ENCODE measurements at places on chromosomes 2 and 18.

DNA sequence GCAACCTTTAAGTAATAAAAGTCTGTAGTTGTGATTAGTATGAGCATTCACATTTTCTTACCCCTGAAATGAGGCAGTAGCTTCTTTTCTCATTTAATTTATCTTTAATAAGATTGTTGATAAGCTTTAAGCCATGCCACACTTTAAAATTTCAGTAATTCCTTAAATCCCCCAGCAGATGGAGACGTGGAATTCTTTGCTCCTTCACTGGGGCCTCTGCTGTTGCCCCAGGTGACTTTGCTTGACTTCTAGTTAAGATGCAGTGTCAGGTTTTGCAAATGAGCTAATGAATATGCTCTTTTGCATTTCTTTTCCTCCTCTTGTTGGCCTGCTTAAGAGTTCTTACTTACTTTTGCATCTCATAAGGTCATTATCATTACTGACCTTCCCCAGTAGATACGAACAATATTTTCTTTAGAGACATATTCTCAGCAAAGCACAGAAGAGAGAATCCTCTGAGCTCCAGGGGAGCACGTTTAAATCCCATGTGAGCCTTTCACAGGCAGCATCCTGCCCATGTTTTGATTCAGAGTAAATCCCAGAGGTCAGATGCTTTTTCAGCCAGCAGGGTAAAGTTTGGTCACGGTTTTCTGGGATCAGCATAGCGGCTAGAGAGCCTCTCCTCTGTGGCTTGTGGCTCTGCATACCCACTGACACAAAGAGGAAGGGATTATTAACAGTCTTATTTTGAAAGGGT is 222.9 kb downstream of the PTPRM start:
- DNase-seq: no peak

DNA sequence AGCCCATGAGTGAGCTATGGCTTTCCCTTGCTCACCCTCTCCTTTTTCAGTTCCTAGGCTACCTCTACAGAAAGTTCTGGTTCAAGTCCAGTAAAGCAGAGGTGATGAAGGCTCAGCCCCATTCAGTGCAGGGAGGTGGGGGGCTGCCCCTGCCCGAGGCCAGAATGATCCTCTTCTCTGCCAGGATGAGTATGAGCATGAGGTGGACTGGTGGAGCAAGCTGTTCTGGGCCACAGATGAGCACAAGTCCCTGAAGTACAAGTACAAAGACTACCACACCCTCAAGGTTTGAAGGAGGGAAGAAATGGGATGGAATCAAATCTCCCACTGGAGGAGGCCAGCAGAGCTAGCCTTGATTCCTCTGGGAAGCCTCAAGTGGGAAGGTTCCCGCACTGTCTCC is 42.4 kb downstream of the LMAN2L start:
- DNase-seq: no peak

- DNase-seq: no peak
These were observed 71.3 kb downstream of the VWA3B start for GRCh38 chr2:98158305-98158704.

GRCh38 chr2:183459466-183459865 is 335.2 kb downstream of the NUP35 start:
- DNase-seq: no peak

- no peak for DNase-seq
These were observed 1093.9 kb downstream of the CBLN2 start for GRCh38 chr18:71450257-71450656.

DNA sequence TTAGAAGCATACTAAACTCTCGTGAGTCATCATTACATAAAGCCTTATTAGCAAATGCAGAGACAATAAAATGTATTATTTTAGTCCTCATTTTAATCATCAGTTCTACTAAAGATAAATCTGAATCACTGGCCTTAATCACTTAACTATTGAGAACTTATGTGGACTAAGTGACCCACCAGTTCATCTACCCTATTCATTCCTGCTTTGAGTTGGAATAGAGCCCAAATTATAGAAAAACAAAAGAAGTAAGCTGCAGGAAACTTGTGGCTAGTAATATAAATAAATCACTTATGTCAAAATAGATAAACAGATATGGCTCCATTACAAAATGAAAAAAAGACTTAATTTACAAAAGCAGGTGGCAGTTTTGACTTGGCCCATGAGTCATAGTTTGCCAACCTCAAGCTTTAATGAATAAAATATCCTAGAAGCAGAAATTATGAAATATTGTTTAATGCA is 851.8 kb upstream of the CRIM1 start:
- DNase-seq: no peak

- DNase-seq: no peak
These were observed 277.5 kb downstream of the SPAG16 start for GRCh38 chr2:213561759-213562158.

GRCh38 chr2:51638811-51639210 is 606.9 kb upstream of the NRXN1 start:
- no peak for DNase-seq

GRCh38 chr2:3222636-3223035 is 155.0 kb downstream of the EIPR1 start:
- no peak for DNase-seq

DNA sequence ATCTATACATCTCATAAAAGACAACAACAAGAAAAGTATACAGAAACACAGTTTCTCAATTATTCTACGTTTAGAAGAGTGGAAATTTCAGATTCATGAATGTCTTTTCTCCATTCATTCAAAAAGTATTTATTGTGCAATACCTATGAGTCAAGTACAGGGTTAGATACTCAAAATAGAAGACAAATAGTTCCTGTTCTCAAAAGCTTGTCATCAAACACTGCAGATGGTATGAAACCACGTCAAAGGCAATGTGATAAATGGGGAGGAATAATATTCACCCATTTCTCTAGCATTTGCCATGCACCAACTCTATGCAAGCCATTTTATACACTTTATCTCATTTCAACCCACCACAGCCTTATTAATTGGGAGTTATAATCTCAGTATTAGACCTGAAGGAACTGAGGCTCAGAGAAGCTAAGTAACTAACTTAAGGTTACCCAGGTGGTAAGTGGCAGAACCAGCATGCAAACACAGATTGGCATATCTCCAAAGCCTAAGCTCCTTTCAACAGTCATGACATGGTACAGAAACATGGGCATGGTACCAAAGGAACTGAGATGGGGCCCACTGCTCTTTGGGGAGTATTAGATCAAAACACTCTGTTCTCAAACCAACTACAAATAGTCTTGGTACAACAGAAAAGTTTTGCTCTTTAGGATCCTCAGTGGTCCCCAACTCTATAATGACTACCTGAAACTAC is 67.2 kb upstream of the NPAS2 start:
- DNase-seq: no peak

DNA sequence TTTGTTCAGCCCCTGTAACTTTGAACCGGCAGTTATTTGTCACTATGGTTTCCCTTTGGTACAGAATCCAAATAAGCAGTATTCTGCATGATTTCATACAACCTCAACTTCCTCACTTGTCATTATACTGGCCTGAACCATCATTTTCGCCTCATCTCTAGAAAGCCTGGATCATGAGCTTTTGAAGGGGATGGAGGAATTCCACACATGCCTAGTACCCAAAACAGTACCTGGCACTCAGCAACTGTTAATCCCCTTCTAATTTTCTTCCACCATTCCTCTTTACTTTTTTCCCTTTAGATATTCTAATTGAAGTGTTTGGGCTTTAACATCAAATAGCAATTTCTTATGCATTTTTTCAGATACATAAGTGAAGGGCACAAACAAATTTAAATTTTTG is 1574.4 kb upstream of the NXPH2 start:
- no peak for DNase-seq

- no peak for DNase-seq
These were observed 98.4 kb downstream of the PXDN start for GRCh38 chr2:1645761-1646476.

DNA sequence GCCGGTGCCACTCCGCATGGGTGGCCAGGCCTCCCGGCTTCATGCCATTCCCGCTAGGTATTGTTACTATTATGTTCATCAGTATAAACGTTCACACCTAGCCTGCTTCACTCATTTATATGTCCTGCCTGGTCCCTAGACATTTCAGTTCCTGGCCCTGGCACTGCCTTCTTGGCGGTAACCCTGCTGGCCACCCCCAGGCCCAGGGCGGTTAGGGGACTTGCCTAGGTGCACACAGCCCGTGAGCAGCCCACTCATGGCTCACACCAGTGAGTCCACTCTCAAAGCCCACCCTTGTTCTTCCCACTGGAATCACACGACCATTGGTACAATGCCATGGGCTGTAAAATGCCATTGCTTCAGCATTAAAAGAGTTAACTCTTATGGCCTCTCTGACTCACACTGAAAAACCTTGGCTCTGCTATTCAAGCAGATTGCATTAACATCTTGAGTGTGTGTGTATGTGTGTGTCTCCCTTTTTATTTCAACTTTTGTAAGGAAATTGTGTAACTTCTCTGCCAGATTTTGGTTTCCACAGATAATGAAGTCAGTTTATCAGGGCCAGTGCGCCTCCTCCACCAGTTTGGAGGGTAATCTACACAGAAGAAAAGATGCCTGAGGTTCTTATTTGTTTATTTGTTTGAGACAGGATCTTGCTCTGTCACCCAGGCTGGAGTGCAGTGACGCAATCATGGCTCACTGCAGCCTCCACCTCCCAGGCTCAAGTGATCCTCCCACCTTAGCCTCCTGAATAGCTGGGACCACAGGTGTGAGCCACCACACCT is 74.2 kb downstream of the RAB31 start:
- no peak for DNase-seq

DNA sequence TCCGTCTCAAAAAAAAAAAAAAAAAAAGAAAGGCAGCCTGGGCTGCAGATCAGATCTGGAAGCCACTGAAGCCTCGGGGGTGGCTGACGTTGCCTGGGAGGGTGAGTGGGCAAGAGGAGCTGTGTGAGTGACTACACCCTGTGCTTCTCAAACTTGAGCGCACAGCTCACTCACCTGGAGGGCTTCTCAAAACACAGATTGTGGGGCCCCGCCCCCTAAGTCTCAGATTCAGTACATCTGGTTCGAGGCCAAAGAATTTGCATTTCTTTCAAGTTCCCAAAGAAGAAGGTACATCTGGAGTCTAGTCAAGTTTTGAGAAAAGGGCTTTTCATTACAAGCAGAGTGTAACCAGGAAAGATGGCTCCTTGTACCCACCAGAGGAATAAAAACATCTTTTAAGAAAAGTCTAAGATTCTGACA is 97.7 kb upstream of the CAB39 start:
- no peak for DNase-seq

GRCh38 chr2:127342101-127342500 is 45.7 kb downstream of the MAP3K2 start:
- DNase-seq: no peak

- no peak for DNase-seq
These were observed 20.0 kb downstream of the RNF138 start for GRCh38 chr18:32111706-32112105.

DNA sequence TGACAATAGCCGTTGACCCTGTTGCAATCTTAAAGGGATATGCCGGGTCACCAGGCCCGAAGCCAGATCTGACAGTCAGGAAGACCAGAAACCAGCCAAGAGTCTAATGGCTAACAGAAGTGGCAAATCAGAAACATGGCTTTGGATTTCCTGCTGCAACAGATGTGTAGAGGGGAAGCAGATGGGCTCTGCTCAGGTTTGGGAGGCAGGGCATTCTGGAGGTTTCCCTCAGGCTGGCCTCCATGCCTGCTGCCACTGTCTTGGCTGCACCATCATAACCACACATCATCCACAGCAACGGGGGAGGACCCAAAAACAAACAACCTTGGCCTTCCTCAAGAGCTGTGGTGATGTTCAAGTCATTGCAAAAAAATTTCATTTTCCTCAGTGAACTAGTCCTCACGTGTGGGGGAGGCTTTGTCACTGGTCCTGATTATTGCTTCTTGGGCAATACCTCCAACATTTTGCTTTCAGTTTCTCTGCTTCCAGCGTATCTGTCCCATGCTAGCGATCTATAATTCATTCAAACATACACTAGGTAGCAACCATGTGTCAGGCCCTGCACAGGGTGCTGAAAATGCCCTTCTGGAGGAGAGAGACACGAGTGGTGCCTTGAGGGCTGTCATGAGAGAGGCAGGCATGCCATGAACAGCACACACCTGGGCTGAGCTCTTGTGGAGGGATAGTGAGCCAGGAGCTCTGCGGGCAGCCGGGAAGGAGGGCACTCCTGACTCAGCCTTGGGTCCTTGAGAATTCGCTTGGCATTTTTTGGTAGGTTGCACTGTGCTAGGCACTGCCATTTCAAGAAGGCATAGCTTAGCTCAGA is 48.2 kb upstream of the LGALSL start:
- DNase-seq: no peak

DNA sequence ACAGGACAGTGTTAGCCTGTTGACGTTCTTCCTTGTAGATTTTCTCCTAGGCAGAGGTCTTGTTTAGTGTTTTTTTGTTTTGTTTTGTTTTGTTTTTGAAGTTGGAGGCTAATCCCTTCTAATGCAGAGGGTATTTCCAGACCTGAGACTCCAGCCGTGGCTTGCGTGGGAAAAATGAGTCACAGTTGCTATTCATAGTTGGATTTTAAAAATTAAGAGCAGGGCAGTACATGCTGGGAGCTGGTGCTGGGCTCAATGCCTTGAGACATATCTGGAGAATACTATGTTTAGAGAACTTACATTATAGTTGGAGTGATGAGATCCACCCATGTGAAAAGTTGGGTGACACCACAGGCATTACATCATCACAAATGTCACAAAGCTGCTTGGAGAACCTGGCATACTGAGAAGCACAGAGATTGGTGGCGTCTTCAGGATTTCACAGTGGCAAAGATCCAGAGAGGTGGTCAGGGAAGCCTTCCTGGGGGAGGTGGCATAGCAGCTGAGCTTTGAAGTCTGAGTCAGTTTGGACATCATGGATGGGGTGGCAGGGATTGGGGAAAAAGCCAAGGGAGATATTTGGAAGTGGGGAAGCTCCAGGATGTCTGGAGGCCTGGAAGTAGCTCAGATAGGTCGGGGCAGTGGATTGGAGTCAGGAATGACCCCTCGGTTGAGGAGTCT is 249.4 kb downstream of the LOXHD1 start:
- DNase-seq: no peak

GRCh38 chr2:184370954-184371353 is 227.4 kb upstream of the ZNF804A start:
- no peak for DNase-seq

DNA sequence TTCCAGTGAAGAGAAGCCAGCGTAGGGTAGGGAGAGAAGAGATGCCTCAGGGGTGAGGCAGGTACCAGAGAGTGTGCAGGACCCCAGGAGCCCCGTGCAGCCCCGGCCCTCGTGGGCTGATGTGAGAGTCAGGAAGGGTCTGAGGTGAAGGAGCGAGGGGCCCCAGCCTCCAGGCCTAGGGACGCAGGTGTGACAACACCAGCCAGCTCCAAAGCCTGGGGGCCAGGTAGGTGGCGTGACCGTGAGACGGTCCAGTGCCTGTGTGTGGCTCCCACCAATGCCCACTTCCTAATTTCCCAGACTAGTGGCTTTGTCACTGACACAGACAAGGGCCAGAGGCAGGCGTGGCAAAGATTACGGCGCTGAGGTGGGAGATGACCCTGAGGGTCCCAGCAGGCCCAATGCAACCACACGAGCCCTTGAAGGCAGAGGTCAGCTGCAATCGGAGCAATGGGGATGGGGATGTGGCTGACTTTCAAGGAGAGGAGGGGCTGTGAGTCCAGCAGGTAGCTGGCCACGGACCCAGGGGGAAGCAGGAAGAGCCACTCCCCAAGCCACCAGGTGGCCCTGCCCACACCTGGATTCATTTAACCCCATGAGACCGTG is 86.0 kb upstream of the SNTG2 start:
- no peak for DNase-seq

All from muscle of arm (tissue), 14 donors.